ENCODE measurements at places on chromosomes 7 and 10. TPM values are rescaled to one million over a fixed set of nuclear protein-coding genes. Genes with fewer than 3 reads are reported as not detected.
A peak's percentile ranks its signal among the peaks of the same experiment; 100 is the strongest.

The AHR gene
- total RNA-seq = 66.0 TPM

The NACAD gene
- total RNA-seq = 7.3 TPM

The CHRM2 gene
- 11.4 TPM for total RNA-seq

The GNAT3 gene
- total RNA-seq = 0.70 TPM

The OPALIN gene
- not detected for total RNA-seq

The GRID2IP gene
- 1.6 TPM for total RNA-seq

The ARHGEF35 gene
- 8.6 TPM for total RNA-seq

The LRRC18 gene
- not detected for total RNA-seq

DNA sequence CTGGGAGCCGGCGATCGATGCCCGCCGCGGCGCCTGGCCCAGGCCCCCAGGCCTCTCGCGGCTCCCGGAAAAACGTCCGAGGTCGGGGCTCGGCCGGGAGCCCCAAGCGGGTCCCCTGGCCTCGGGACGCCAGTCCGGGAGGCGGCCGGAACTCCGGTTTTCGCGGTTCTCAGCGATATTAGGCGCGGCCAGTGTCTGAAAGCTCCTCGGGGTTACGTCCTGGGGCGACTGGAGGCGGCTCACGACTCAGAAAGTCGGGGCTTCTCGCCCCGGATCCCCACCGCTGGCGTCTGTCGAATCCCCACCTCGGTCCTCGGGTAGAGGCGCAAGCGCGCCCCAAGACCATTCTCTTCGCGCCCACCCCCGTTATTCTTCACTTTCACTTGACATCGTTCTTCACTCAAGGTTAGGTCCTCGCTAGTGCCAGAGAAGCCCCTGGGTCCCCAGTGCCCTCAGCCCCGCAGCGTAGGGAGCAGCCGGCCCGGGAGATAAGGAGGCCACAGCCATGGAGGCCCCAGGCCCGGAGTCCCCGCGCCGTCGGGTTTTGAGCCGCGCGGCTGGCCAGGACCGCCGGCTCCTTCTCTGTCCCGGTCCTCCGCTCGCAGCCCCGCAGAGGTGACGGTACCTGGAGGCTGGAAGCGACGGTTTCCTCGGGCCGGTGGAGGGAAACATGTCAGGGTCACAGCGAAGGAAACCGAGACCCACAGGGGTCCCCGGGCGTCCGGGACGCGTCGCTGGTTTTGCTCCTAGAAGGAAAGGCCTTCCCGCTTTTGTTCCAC is 35.2 kb upstream of the EBLN1 start:
- peak; percentile 69 for DNase-seq

- DNase-seq = no peak
Observed at GRCh38 chr7:66859794-66860645, 61.0 kb upstream of the TMEM248 start.

- DNase-seq = no peak
Observed at GRCh38 chr10:82266438-82266837, 391.4 kb downstream of the NRG3 start.

DNA sequence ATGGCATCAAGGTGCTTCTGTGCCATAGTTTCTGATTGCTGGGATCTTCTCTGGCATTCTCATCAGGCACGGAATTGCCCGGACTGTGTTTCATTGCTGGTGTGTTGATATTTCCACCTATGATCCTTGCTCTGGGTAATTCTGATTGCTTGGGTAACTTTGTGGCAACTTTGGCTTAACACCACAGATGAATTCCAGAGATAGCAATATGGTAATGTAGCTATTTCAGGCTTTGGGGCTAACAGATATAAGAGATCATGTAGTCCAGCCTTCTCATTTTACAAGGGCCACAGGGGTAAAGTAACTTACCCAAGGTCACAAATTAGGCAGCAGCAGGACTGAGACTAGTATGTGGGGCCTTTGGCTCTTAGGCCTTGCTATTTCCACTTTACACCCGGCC is 53.9 kb upstream of the PLPP4 start:
- no peak for DNase-seq

DNA sequence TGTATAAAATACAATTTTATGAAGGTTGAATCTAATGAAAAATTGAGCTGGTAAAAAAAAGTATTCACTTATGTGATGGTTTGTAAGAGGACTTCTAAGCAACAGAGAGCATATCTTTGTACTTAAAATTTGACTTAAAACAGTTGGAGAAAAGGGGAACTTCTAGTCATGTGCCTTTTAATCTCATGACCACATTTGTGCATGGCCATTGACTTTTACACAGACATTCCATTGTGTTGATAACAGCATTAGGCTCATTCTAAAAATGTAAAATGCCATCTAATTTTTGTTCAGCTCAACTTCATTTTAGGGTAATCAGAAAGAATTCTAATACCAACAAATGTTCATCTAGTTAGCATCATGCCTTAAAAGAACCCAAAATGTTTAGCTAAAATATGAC is 119.9 kb downstream of the HPSE2 start:
- no peak for DNase-seq

DNA sequence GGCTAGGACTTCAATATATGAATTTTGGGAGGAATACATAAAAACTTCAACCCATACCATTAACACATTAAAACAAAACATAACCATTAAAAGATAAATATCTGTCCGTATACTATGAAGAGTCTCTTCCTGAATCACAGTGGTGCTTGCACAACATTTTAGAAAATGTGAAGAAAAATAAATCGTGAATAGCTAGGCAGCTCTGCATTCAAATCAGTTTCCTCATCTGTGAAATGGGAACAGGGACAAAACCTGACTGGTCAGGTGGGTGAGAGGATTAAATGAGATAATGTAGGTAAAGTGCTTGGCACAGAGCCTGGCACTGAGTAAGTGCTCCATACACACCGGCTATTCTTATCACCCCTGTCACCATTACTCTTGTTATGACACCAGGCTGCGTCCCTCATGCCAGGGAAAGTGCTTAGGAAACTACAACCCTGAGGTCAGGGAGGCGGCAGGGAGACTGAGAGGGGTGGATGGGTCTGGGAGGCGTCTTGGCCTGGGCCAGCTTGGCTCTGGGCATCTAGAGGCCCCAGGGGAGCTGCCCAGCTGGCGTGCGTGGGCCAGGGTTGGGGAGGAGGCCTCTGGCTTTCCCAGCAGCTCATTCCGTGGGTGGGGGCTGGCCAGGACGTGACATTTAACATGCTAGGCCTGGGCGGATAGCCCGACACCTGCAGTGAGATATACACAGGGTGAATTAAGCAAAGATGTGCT is 78.3 kb downstream of the SH3PXD2A start:
- DNase-seq = no peak

DNA sequence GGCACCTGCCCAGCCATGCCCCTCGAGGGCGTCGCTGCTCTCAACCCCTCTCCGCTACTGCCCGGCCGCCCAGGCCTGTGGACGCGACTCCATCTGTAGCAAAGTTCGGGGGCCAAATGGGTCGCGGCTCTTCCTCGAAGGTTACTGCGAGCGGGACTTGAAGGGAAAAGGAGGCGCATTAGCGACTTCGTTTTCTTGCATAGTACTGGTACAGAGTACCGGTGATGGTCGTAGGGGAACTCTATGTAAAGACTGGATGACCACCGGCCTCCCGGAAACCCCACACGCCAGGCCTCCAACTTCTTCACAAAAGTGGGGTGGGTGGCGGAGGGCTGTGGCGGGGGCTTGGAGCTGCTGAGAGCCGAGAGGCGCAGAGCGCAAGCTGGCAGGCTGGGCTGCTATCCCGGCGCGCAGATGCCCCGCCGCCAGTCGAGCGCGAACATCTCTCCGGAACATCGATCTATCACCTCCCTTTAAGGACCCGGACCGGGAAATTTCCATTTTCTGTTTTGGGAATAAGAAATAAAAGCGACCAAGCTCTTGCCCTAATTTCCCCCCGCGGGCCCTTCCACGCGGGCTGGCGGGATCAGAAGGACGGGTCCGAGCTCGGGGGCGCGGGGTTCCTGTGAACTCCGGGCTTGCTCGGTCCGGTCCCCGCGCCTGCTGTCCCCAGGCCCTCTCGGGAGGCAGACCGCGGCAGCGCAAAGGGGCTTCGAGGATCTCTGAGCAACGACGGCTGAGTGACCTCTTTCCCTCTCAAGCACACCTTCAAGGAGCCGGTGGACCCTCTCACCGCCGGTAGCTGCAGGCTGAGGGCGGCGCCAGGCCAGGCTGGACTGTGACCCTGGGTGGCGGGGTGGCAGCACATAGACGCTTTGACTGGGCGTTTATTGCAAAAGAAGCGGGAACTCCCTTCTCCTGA is 12.2 kb upstream of the FEZF1 start:
- peak; percentile 67 for DNase-seq

DNA sequence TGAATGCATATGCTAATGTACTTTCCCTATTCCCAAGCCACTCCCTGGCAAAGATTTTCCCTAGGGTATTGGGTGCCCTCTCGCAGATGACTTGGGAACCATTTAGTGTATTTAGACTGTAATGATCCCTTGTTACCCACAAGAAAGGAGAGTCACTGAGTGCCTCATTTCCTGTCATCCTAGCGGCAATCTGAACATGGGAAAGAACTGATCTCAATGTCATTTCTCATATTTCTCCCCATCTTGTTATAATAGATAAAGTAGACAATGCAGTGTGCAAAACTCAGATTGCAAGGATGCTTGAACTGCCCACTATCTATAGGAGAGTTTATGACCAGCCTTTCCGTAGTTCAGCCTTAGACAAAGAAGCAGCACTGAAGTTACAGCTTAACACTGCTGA is 123.3 kb downstream of the MICU1 start:
- no peak for DNase-seq

DNA sequence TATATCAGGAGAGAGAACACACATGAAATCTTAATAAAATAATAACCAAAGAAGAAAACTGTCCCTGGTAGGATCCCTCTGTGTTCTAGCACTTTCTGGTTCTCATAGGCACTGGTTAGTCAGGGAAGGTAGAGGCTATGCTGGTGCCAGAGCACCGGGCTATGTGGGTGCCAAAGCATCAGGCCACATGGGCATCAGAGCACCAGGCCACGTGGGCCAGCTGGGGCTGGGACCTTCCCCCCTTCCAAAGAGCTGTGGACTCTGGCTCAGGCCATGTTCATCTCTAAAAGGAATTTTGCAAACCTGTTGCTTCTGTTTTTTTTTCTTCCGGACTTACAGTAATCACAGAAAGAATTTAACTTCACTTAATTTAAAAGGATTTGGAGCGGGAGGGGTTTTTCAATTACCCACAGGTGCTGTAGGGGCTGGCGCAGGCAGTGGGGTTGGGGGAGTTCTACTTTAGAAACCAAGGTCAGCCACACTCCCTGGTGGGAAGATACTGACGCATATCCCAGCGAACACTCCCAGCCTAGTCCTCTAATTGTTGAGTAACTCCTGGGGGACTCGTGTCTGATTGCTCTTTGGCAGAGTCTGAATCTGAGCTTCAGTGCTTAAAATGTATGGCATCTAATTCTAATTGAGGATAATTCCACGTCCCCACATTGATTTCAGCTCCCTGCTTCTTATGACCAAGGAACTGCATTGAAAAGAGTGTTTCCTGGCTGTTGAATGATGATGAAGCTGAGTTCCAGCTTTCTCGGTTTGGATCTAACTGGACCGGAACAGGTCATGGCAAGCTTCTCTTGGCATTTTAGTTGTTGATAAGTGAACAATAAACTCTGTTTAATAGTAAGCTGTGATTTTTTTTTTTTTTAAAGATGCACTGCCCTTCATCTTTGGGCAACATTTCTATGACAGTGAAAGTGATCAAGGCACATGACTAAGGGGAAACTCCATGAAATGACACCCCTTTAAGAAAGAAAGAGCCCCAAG is 110.7 kb upstream of the FZD8 start:
- no peak for DNase-seq

GRCh38 chr7:97639036-97639435 is 92.8 kb upstream of the TAC1 start:
- DNase-seq = no peak

GRCh38 chr7:29457565-29458011 is 106.0 kb upstream of the PRR15 start:
- no peak for DNase-seq

DNA sequence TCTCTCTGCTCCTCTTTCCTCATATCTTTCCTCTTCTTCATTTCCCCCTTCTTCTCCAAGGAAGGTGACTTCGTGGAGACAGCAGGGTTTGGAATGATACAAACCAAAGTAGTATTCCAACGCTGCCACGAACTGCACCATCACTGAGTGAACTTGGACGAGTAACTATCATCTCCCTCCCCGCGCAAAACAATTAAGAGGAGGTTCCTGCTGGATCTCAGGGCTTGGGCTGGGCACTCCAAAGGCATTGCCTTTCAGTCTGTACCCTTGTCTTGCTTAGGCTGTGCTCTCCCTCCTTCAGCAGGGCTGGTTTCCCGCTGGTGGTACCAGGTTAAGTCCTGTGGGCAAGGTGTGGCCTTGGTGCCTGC is 790 bp upstream of the PITX3 start:
- DNase-seq = no peak

DNA sequence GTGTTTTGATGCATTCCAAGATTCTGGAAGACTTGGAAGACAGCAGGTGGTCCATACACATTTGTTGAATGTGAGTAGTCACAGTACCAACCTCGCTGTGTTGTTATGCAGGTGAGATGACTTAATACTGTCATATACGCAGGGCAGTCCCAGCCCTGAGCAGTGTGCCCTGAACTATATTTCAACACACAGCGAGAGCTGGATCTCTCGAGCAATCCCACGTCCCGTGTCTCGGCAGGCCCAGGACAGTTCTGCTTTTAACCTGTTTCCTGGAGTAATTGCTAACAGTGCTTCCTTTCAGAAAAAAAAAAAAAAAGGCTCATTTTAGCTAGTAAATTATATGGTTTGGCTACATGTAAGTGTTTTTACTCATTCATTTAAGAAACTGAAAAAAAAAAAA is 179.7 kb downstream of the PRKCQ start:
- DNase-seq = no peak
